Activated CD8-positive, alpha-beta memory T cell treated with anti-CD3 and anti-CD28 coated beads, Interleukin-2, amount 50 U/mL, for 48 hours (primary cell): ENCODE measurements at places on chromosomes 4 and X.

DNA sequence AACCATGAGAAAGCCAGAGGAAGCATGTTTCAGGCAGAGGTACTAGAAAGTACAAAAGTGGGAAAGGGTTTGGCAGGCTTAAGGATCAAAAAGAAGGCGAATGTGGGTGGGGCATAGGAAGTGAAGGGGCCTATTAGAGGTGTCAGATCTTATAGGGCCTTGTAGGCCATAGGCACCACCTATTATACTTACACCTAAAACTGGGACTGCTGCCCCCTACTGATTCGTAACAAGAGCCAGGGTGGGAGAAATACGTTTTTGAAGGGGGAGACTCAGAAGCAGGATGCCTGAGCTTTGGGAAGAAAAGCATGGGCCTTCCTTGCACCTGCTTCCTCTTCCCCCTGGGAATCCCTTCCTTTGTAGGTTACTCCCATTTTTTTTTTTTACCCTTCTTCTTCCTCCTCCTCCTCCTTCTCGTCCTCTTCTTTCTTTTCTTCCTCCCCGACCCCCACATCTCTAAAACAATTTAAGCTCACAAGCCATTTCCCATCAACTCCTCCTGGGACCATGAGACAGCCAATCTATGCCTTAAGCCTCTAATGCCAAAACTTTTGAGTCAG lies 40.7 kb upstream of the GPC3 start:
- DNase-seq, result no peak

- no peak for DNase-seq
Observed at GRCh38 chr4:71472946-71473345, 134.1 kb downstream of the SLC4A4 start.

GRCh38 chr4:170388255-170388654 lies 298.5 kb upstream of the AADAT start:
- DNase-seq, result no peak

GRCh38 chr4:117311215-117311614 lies 225.8 kb upstream of the TRAM1L1 start:
- DNase-seq, result no peak

DNA sequence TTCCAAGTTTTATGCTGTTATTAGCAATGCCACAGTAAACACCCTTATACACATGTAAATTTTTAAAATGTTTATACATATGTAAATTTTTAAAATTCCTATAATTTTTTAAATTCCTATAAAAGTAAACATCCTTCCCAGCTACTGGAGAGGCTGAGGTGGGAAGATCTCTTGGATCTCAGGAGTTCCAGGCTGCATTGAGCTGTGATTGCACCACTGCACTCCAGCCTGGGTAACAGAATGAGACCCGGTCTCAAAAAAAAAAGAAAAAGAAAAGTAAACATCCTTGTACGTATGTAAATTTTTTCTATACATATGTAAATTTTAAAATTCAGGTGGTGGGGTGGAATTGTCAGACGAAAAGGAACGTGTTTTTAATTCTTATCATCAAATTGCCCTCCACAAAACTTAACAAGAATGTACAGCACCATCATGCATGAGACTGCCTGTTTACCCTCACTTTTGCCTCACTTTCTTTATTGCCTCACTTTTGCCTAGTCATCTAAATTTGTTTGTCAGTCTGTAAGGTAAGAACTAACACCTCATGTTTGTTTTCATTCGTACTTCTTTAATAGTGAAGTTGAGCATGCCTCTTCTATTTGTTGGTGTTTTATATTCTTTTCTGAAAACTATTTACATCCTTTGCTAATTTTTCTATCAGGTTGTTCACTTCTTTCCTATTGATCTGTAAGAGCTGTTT lies 8.0 kb downstream of the SLC7A3 start:
- DNase-seq, result no peak

GRCh38 chrX:111244235-111244750 lies 26.0 kb downstream of the CAPN6 start:
- no peak for DNase-seq

GRCh38 chr4:73438582-73439215 lies 2.7 kb downstream of the AFP start:
- DNase-seq, result no peak

DNA sequence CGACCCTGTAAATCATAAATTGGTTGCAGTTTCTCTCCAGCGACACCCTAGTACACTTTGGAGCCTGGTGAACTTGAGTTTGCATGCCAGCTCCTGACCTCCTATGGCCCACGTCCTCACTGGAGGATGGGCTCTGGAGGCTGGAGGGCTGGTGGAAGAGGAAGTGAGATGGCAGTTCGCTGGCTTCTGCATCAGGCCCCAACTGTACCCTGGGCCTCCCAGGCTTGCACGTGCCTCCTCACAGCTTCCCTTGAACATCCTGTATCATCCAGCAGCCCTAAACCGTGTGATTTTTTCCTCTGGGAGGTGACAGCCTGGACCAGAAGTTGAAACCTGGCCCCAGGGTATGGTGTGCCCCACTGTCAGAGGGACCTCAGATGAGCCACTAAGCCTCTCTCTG lies 78.5 kb downstream of the HTRA3 start:
- DNase-seq, result no peak

GRCh38 chr4:48370260-48371134 lies 29.2 kb downstream of the SLAIN2 start:
- no peak for DNase-seq

DNA sequence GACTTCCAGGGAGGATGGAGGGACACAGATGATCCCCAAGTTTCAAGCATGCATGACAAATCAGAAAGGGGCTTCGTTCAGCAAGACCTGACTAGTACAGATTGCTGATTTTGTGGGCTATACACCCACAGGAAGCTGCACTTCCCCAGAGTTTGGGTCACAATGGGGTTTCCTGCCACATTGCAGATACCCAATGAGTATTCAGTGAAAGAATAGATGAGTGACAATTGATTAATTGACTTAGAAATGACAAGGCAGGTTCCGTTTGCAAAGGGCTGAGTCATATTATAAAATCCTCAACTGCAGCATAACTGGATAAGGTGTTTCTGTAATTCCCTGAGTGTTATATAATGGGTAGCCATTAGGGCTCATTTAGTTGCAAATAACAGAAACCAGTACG lies 146.6 kb upstream of the TBL1X start:
- DNase-seq, result no peak

GRCh38 chr4:23779839-23780238 lies 110.0 kb downstream of the PPARGC1A start:
- DNase-seq, result no peak

DNA sequence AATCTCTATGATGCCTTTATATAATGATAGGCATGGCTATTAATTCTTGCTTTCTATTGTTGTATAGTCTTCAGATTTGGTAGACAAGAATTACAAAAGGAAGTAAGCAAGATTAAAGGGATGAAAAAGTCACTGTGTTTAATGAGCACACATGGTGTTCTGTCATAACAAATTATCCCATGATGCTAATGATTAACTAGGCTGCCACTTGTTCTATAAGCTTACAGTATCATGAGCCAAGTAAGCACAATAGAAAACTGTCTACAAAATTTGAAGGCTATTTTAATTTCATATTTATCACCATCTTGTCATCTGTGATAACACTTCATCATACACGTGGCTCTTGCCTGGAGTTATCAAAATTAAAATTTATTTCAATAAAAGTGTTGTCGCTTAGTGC lies 466.7 kb downstream of the GASK1B start:
- DNase-seq, result no peak

DNA sequence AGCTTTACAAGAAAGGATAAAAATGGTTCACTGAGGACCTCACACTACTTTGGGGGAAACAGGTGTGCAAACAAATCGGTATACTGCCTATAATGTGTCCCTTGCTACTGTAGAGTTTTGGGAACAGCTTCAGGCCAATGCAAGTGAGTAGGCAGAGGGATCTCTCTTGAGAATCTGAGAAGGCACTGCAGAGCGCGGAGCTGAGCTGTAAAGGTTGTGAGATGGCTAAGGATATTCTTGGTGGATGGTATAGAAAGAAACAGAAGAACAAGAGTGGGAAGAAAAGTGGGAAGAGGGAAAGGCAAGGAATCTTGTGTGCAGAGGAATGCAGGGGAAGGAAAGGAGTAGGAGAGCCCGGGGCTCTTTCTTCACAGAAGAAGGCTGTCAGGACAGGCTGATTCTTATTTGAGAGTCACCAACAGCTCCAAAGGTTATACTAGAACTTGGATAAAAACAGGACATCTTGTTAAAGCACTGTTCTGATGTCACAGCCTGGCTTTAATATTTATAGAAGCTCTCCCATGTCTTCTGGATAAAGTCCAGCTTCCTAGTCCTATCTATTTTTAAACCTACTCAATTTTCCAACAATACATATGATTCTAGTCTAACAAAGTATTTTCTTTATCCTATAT lies 985.6 kb upstream of the HS3ST1 start:
- DNase-seq, result no peak

DNA sequence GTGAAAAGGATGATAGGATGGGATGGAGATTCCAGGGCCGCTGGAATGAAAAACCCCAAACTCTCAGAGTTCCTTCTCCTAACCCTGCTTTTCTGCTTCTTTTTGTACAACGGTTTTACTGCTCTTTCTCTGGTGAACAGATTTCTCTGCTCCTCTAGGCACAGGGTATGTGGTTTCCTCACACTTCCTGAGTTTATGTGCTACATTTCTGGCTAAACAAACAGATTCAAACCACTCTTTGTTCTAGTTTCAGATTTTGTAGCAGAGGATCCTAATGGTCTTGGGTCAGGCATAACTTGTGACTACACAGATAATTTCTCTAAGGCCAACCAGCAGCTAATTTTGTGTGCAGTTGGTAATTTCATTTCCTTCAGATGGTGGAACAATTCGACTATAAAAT lies 52.6 kb downstream of the OSTC start:
- DNase-seq, result no peak

GRCh38 chr4:17544831-17545234 lies 29.9 kb downstream of the CLRN2 start:
- no peak for DNase-seq

- DNase-seq, result no peak
Observed at GRCh38 chrX:42420426-42420825, 357.5 kb downstream of the PPP1R2C start.

- no peak for DNase-seq
Observed at GRCh38 chr4:5881340-5881739, 11.5 kb downstream of the CRMP1 start.

GRCh38 chr4:118290951-118291350 lies 61.9 kb downstream of the PRSS12 start:
- no peak for DNase-seq

GRCh38 chrX:103883533-103883932 lies 51.5 kb upstream of the RAB9B start:
- no peak for DNase-seq

GRCh38 chrX:45771560-45772340 lies 571.1 kb upstream of the DIPK2B start:
- DNase-seq, result no peak

DNA sequence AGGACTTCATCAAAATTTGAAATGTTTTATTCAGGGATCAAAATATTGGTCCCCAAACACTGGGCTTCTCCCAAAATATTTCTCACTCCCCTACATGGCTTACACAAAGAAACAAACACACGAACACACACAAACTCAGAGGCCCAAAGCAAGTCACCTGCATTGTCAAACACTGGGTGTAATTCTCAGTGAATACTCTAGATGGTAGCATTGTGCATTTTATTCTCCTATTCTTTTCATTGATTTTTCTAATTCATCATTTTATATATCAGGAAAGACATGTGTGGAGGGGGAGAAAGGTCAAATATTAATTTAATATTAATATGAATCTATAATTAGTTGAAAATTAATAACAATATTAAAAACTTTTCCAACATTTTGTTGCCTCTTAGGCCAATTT lies 72.3 kb upstream of the TNMD start:
- DNase-seq, result no peak

- DNase-seq, result no peak
Observed at GRCh38 chr4:39614487-39615162, 24.0 kb downstream of the SMIM14 start.

- DNase-seq, result no peak
Observed at GRCh38 chr4:35500812-35501211, 743.5 kb downstream of the ARAP2 start.

GRCh38 chr4:24363751-24364150 lies 220.6 kb downstream of the DHX15 start:
- DNase-seq, result no peak

GRCh38 chrX:73069365-73070035 lies 9.8 kb downstream of the PABPC1L2A start:
- DNase-seq, result no peak

DNA sequence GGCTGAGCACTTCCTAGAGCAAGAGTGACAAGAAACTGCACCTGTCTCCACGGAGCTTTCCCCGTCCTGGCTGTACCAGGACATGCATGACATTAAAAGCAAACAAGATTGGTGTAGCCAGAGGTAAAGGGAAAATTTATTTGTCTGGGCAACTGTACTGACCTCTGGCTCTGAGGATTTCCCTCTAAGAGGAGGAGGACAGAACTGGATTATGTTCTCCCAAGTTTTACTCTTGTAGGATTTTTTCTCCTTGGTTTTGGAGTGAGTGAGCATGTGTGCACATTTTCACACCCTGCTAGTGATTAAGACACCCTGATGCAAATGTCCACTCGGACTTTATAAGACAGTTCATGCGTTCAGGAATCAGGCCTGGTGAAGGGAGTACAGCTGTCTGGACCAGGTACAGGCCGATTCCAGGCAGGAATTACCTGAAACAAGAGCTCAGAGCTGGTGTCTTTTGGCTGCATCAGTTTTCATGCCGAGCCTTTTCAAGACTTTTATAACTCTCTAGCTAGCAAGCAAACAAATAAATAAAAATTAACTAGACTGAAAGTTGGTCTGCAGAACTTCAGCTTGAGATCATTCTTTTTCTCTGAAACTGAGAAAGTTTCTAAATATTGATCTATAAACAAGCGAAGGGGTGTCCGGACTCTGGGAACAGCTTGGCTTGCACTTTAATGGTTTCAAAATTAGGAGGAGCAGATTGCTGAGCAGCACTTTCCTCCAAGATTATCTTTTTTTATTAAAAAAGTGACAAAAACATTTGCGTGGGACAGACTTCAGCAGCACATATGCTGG lies 51.3 kb upstream of the SPRY1 start:
- no peak for DNase-seq
